Stimulated activated CD4-positive, alpha-beta T cell treated with anti-CD3 and anti-CD28 coated beads, Interleukin-15, amount 100 ng/mL, for 1 hour (primary cell): ENCODE measurements at places on chromosomes 3 and 15.

GRCh38 chr3:193078996-193079753 is 161.5 kb upstream of the MB21D2 start:
- no peak for DNase-seq

- no peak for DNase-seq
Measured at GRCh38 chr3:45537970-45538640, 56.4 kb upstream of the LIMD1 start.

GRCh38 chr3:98482717-98483482 is 14.6 kb upstream of the OR5K2 start:
- no peak for DNase-seq

GRCh38 chr15:27843146-27843545 is 256.0 kb downstream of the OCA2 start:
- DNase-seq = no peak

DNA sequence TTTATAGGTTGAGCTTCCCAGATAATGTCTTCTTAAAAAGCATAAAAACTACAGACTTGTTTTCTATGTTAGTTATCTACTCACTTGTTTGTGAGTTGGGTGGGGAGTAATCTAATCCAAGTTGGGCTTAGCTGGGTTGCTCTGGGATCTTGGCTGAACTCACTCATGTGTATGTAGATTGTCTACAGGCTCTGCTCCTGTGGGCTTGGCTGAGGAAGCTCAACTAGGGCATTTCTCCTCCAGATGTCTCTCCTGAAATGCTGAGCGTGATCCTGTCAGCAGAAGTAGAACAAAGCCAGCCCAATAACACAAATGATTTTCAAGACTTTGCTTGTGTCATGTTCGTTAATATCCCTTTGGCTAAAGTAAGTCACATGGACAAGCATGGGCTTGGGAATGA is 17.3 kb downstream of the KCNH8 start:
- DNase-seq = no peak
